ENCODE measurements at places on chromosomes 6 and 20. TPM values are rescaled to one million over a fixed set of nuclear protein-coding genes. Genes with fewer than 3 reads are reported as not detected.

DNA sequence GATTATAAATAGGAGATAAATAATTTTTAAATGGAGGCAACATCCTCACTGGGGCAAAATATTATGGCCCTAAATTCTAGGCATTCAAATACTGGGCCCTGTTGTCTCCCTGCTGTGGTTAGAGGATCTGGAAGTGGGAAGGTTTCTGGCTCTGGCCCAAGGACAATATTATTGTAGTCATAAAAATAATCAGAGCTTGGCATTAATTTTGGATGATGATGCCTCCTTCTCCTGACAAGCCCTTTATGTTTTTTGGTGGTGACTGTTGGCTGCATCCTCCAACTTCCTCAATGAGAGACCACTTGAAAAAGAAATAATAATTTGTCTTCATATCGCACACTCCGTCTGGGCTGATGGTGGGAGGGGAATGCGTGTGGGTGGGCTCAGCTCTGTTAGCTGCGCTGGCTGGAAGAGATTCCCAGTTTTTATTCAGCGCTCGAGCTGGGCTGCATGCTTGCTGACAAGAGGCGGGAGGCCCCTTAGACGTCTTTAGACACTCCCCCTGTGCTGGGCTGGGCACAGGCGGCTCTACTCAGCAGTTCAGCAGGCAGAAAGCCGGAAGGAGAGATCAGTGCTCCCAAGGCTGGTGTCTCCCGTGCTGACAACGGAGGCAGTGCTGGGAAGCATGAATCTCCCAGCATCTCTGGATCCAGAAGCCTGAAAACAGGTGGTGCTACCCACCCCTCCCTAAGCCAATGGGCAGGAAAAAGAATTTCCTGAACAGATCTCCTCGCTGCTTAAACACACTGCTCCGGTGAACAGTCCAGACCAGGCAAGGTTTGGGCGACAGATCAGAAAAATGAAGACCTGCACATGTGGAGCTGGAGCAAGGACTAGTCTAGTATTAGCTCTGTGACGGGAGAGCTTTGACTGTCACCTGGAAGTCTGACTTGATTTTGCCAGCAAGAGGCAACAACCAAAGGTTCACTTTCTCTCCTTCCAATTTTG lies 97.7 kb downstream of the SYCP2 start:
- no peak overlapping the region for H3K4me3 ChIP-seq
- no peaks in the 10 kb centered on the region for H3K36me3 ChIP-seq
- no peak overlapping the region for H3K27ac ChIP-seq
- peaks cover 13% of the 10 kb centered on the region for H3K27me3 ChIP-seq
- H3K4me1 ChIP-seq: no peaks in the 10 kb centered on the region
- DNase-seq: no peak

DNA sequence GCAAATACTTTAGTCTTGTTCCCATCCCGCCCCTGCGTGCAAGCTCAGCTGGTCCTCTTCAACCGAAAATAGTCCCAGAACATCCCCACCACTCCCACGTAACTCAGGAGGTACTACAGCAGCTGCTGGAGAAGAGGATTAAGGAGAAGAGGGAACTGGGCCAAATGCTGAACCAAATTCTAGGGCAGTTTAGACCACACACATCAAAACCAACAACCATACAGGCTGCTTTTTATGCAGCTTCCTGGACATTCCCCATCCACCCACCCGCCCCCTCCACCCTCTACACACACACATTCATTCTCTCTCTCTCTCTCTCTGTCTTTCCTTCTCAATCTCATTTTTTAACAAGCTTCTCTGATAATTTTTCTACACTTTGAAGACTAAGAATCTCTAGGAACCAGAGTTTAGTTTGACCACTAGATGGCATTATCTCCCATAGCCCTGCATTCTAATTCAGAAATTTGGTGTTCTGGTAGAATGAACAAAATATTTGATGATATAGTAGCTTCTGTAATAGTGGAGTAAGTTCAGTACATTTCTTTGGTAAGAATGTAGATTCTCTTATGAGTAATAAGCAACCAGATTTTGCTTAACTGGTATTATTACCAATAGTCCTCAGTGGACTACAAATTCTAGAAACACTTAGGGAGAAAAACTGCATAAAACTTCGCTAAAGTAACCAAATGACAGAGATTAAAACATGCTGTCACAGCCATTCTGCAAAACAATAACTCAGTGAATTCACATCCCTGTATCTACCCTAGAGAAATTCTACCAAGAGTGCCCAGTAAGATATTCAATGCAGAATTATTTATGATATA lies 52.1 kb upstream of the BEND6 start:
- H3K36me3 ChIP-seq: no peaks in the 10 kb centered on the region
- no peak overlapping the region for H3K4me3 ChIP-seq
- no peak for DNase-seq
- no peaks in the 10 kb centered on the region for H3K4me1 ChIP-seq

DNA sequence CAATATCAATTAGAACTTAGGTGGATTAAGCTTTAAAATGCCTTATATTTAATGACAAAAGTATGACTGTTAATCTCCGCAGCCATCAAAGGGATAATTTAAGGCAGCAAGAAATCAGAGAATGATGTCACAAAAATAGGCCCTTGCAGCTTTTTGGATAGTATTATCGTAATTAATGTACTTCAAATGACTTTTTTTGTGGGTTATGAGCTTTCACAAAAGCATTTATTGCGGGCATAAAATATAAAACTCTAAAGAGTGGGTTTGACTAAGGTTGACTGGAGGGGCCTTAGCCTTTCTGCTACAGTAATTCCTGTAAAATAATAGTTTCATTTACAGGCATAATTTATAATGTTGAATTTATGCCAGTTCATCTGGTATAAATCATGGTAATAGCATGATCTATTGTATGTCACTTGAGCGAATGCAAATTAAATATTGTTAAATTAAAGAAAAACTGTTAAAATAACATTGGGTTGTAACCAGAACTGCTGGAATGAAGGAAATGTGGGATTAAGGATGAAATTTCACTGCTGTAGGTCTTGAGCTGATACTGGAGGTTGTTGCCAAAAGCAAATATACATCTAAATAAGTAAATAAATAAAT lies 78.5 kb upstream of the ZFP64 start:
- no peak overlapping the region for H3K4me3 ChIP-seq
- no peak for DNase-seq
- H3K36me3 ChIP-seq: no peaks in the 10 kb centered on the region

Gene TTK
- total RNA-seq: 26.2 TPM
